ENCODE measurements at places on chromosomes 6 and 20. TPM values are rescaled to one million over a fixed set of nuclear protein-coding genes. Genes with fewer than 3 reads are reported as not detected.

DNA sequence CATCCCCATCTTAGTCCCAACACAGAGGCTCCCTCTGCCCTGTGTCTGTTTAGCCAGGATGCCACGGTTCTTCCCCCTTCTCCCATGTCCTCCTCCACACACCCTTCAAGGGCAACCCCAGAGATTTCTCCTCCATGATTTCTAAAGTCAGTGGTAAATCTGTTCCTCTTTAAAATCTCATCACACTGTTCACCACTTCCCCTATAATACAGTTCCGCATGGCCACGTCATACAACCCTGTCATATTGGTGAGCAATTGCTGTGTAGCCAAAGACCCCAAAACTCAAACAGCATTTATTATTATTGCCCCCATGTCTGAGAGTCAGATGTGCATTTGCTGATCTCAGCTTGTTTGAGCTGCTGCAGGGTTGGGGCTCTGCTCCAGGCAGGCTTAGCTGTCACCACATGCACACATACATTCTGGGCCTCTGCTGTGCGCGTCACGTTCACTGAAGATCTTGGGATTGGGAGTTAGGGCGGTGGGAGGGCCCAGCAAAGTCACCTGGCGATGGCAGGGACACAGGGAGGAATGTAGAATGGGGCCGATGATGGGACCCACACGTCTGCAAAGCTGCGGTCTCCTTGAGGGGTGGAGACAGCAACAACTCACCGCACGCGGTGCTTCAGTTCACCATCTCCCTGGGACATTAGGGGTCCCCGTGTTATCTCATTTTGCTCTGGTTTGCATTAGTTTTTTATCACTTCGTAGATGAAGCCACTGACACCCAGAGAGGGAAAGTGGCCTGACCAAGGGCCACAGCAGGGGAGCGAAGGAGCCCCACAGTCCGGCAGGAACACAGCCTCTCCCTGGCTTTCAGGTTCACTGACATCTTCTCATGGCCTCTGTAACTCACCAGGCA is 36.9 kb upstream of the CD93 start:
- no peak for DNase-seq

GRCh38 chr6:36484736-36485135 is 41.9 kb downstream of the KCTD20 start:
- DNase-seq: no peak

DNA sequence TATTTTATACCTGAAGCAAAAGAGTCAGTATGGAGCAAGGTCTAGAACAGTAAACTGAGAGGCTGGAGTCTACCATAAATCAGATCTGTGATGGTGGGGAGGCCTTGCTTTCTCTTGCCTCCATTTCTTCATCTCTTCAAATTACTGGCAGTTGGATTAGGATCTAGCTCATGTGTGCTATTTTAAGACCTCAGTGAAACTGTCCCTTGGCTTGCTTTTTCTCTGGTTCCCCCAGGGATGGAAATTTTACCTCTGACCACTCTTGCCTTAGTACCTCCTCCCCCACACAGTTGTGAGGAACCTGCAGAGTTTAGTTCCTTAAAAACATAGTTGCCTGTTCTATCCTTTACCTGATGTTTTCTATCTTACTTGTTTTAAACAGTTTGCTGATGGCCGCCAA is 8.5 kb downstream of the TMEM14B start:
- no peak for DNase-seq

DNA sequence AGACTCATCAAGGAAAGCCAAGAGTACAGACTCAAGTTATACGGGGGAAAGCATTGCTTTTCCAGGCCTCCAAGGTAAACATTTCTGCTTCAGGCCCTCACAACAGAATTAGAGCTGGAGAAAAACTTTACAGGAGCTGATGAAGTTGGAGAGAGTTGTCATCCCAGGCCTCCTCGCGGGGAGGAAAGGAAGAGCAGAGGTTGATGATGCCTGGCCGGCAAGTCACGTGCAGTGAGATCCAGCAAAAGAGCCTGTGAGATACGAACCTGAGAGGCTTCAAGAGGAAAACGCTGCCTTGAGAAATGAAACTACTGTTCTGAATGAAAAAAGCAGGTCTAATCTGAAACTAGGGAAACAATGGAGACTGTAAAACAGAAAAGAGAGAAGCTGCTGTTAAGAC is 122.9 kb downstream of the FAM120B start:
- no peak for DNase-seq

DNA sequence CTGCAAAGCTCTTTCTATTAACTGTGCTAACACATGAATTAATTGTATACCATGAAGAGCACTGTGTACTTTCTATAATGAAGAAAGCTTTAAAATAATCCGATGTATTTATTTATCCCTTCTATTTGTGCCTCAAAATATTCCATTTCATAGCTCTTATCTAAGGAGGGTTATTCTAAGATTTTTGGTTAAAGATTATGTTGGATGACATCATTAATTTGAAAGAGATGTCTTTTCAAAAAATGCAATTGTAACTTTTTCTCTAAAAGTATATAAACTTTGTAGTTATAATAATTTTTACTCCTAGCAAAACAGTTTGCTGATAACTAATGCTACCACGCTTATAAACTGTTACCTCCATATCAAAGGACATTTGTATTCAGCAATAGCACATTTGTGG is 192.4 kb upstream of the HSF2 start:
- no peak for DNase-seq

GRCh38 chr6:40456390-40457013 is 130.7 kb downstream of the LRFN2 start:
- no peak for DNase-seq

DNA sequence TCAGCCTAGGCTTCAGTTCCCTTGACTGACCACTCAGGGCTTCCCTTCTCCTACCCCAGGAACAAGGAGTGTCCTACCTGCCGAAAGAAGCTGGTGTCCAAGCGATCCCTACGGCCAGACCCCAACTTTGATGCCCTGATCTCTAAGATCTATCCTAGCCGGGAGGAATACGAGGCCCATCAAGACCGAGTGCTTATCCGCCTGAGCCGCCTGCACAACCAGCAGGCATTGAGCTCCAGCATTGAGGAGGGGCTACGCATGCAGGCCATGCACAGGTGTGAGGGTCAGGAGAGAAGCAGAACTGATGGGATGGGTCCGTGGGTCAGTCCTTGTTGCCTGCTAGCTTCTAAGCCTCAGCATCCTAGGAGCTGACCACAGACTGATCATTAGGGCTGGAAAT is 1.6 kb downstream of the RING1 start:
- DNase-seq: no peak

- no peak for DNase-seq
Observed at GRCh38 chr6:132400883-132401617, at the start of gene MOXD1. MOXD1 (minus strand) TSS chr6:132401475; CDS start chr6:132401426, 49 bp downstream.

GRCh38 chr6:67501755-67502154 is 1133.3 kb upstream of the ADGRB3 start:
- no peak for DNase-seq

DNA sequence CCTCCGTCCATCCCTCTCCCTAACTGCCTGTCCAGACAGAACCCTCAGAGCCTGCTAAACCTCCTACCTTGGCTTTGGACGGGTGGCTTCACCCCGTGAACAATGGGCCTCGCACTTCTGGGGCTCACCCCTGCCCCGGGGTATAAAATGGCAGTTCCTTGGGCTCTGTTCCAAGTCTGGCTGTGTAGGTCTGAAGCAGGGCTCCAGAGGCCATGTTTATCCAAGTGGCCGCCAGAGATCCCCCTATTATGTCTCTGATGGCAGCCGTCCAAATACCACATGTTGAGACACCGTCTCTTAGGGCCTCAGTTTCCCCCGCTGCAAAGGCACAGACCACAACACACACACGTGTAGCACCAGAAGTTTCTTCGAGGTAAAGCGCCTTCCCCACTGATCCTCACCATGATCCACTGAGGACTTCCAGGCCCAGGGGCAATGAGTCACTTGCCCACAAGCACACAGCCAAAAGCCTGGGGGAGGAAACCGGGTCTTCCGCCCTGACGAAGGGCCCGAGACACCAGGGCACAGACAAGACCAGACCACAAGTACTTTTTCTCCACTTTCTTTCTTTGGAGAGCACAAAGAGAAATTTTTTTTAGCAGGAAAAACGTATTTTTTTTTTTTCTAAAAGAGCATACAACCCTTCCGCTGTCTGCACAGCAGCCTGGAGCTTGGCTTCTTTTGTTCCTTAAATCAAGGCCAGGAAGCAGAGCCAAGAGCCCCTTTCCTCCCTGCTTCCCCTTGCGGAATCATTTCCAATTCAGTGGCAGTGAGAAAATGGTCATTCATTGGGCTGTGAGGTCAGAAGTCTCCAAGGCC is 11.8 kb downstream of the CPNE5 start:
- no peak for DNase-seq

GRCh38 chr6:141986457-141986856 is 146.3 kb upstream of the GJE1 start:
- DNase-seq: no peak

- DNase-seq: no peak
Observed at GRCh38 chr6:21409231-21409630, 184.3 kb upstream of the SOX4 start.

DNA sequence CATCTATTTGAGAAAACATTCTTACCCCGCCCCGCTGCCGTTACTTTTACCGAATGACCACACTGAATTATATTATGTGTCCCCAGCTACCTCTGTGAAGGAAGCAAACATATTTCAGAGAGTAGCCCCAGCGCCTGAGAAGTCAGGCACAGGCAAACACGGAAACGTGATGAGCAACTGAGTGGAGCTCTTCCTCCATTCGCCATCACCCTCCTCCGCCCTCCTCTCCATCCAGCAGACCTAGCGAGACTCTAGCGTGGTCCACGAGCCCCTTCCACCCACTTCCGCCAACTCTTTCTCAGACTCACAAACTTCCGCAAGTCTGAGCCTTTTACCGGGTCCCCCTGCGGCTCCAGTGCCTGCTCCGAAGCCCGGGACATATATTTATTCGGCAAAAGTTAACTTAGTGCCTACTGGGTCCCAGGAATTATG is 582 bp downstream of the SNRPB start:
- DNase-seq: peak; percentile 32

DNA sequence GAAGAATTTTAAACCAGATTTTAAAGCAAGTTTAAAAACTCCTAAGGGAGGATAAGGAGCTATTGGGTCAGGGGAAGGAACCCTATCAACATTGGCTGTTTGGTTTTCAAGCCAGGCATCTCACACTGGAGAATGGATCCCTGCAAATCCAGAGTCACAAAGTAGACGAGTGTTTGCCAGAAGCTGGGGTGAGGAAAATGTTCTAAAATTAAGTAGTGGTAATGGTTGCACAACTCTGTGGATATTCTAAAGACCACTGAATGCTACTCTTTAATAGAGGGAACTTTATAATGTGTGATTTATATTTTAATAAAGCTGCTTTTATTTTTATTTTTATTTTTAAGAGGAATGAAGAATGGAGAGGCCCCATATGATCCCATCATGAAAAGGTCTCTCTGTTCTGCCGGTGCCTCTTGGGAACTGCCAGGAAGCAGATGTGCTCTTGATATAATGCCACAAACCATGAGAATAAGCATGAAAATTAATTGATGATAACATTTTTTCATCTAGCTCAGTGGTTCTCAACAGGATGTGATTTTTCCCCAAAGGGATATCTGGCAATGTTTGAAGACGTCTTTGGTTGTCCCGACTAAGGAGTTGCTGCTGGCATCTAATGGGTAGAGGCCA is 379.0 kb upstream of the CNR1 start:
- DNase-seq: no peak

DNA sequence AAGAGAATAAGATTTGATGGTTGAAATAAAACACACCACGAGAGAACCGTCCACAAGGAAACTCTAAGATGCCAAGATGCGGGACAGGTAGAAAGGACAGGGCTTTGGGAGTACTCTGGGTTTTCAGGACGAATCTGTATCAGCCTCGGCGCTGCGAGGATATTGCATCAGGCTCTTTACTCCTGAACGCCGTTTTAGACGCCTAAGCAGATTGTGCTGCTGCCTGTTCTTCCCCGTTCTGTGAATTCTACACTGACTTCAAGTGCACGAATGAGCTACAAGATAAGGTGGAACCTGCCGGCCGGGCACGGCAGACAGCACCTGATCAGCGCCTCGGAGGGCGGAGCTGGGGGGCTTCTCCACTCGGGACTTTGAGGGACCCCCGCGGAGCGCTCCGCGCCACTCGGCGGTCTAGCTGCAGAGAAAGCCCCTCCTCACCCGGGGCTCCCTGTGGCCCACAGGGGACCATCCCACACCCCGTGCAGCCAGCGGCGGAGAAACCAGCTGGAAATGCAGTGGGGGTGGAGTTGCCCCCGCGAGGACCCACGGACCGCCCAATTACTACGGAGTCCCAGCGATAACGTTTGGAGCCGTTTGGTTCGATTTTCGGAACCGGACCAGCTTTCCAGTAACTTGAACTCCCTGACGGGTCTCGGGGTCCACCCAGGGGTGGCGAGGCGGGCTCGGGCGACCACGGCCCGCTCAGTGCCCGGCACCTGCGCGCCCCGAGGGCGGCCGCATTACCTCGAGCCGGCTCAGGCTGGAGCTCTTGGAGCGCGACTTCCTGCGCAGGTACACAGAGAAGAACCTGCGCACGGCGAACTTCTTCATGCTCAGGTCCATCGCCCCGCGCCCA is 646 bp downstream of the RPS6KA2 start:
- no peak for DNase-seq

GRCh38 chr6:120736740-120737139 is 597.5 kb downstream of the TBC1D32 start:
- DNase-seq: no peak

DNA sequence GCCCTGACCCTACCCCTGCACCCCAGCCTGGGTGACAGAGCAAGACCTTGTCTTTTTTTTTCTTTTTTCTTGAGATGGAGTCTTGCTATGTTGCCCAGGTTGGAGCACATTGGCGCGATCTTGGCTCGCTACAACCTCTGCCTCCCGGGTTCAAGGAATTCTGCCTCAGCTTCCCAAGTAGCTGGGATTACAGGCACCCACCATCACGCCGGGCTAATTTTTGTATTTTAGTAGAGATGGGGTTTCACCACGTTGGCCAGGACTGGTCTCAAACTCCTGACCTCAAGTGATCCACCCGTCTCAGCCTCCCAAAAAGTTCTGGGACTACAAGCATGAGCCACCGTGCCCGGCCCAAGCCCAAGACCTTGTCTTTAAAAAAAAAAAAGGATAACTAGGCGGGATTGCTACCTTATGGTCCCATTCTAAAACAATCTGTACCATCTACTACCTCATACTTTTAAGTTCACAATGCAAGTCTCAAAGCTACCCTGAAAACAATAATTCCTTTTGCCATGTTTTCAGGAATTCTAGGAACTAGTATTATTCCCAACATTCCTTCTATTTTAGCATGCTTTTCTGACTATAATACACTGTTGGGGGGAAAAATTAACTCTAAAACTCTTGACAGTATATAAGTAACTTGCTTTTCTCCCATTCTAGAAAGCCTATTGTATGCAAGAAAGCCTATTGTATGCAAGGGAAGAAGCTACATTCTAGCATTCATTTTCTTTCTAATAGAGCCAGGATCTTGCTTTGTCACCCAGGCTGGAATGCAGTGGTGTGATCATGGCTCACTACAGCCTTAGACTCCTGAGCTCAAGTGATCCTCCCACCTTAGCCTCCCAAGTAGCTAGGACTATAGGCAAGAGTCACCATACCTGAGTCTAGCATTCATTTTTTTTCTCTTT is 6.6 kb downstream of the TUBB start:
- DNase-seq: no peak

The HLA-DRB5 gene
- 5.5 TPM for total RNA-seq

The FOXA2 gene
- not detected for total RNA-seq

The XKR7 gene
- not detected for total RNA-seq

The CCDC170 gene
- total RNA-seq: 4.1 TPM

The MEP1A gene
- not detected for total RNA-seq

The GRM1 gene
- total RNA-seq: not detected

The PGBD1 gene
- total RNA-seq: 4.0 TPM

The C4B gene
- 117 TPM for total RNA-seq

Measured in omental fat pad (tissue), 4 donors.